Myocyte (in vitro differentiated cells): ENCODE measurements at places on chromosomes 1 and 21. TPM values are rescaled to one million over a fixed set of nuclear protein-coding genes. Genes with fewer than 3 reads are reported as not detected.
A peak's percentile ranks its signal among the peaks of the same experiment; 100 is the strongest.

DNA sequence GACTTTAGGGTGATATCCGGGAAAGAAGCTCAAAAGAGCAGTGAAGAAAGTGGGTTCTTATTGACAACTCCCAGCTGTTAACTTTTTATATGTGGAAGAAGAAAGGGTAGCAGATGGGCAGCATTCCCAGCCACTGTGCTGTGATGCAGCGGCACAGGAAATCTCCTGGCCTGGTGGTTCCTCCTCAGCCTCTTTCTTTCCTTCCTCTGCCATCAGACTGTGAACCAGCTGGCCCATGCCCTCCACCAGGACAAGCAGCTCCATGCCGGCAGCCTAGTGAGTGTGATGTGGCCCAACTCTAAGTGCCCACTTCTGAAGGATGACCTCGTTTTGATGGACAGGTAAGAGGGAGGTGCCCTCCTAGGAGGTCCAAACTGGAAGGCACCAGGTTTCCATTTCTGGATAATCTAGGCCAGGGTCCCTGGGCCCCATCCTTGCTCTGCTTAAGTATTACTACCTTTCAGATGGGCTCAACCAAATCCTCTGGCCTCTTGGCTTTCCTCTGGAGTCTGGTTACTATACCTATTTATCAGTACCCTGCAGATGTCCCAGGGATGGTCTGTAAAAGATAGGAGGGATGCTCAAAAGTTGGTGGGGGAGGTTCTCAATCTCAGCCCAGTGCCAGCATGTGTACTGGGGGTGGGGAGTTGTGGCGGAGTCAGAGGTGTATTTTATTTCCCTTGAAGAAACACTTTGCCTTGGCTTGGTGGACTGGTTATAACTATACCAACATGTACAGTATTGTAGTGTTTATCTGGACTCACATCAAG lies 17.0 kb downstream of the MFN2 start:
- no peak for DNase-seq

GRCh38 chr1:204274446-204274845 lies 60.7 kb upstream of the GOLT1A start:
- DNase-seq, result peak; percentile 45

GRCh38 chr21:42040411-42041180 lies 30.4 kb upstream of the ZBTB21 start:
- DNase-seq, result peak; percentile 92

AIRE gene
- total RNA-seq, result 9.7 and 21.4 TPM in 2 replicates

DNA sequence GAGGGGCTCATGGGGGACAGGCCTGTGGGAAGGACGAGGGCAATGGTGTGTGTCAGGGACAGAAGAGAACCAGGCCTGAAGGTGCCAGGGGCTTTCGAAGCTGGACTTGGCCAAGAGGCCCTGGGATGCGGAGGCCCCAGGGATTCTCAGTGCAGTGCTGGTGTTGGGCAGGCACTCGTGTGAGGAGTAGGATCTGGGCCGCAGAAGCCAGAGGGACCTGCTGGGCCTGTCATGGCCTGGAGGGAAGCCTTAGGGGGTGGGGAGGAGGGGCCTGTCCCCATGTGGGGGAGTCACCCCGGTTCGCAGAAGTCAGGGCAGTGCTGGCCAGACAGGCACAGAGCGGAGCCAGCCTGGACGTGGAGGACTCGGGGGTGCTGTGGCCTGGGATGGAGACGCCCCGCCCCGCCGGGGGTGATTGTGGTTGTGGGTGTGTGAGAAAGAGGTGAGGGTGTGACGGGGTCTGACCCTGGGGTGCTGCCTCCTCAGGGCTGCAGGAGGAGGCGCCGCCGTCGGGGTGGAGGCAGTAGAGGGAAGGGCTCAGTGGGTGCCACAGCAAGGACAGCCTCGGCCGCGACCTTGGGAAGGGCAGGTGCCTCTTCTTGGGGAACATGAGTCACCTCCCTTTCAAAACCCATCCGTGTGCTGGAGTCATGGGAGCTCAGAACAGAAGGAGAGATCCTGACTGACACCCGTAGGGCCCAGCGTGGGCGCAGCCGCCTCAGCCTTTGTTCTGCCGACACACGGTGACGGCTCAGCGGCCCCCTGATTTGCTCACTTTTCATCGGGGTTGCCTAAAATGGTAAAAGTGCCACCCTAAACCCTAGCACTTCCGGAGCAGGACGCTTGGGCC lies 33.9 kb downstream of the FAAP20 start:
- no peak for DNase-seq

- DNase-seq, result no peak
Measured at GRCh38 chr1:227314014-227314848, 4.1 kb downstream of the CDC42BPA start.

SUMO3 gene
- 78.6 and 79.5 TPM in 2 replicates for total RNA-seq

DNA sequence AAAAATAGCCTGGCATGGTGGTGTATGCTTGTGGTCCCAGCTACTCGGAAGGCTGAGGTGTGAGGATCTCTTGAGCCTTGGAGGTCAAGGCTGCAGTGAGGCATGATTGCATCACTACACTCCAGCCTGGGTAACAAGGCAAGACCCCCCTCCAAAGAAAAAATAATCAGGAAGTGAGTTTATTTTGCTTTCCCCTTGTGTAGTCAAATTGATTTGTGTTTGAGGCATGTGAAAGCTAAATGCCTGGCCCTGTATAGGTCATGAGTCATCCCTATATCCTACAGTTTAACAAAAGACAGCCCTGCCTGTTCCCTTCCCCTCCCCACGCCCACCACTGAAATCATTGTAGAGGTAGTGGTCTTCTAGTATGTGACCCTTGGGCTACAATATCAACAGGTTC lies 241.4 kb upstream of the JUN start:
- no peak for DNase-seq

- peak; percentile 38 for DNase-seq
Measured at GRCh38 chr1:37478451-37478881, 4.1 kb downstream of the ZC3H12A start.

GRCh38 chr21:36696390-36697059 lies 2.4 kb upstream of the SIM2 start:
- no peak for DNase-seq

- DNase-seq, result no peak
Measured at GRCh38 chr1:226577401-226578180, 29.0 kb downstream of the STUM start.

- no peak for DNase-seq
Measured at GRCh38 chr1:173520799-173521198, 43.7 kb downstream of the PRDX6 start.

TMEM269 gene
- total RNA-seq, result 0.03 and 0.05 TPM in 2 replicates

LCE2A gene
- not detected in 2 replicates for total RNA-seq

DNA sequence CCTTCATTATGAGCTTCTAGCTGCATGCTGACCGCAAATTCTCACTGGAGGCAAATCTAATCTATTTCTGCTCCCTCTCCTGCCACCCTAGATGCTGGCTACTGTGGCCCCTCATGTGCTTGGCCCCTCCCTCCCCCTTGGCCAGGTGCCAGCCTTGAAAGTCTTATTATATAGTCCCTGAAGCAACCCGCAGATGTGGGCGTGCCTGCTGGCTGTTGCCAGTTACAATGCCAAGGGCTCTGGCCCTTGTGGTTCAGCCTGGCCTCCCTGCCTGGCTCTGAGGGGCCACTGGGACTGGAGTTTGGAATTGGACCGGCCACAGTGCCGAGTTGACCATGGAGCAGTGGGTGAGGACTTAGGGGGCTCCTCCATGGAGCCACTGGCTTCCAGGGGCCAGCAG lies 78.9 kb upstream of the ACTRT2 start:
- no peak for DNase-seq

DNA sequence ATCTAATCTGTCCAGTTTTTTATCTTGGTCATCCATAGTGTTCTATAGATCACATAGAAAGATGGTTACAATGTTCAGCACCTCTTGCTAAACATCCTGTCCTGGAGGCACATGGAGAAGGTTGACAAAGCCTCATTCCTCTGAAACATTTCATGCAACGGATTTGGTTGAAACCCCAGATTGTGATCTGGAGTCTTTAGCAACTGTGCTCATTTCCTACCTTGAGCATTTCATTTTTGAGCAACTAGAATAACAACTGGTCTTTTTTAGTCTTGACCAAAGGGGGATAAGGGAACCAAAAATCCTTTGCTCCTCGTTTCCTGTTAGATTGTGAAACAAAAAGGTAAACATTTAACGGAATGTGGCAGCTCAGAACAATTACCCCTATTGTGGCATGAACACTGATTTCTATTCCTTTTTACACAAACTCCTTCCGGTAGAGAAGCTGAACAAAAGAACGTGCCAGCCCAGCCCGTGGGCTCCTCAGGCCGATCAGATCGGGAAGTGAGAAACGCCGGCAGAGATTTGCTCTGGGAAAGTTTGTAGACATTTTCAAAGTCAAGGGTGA lies 94.7 kb upstream of the ERRFI1 start:
- DNase-seq, result no peak

DNA sequence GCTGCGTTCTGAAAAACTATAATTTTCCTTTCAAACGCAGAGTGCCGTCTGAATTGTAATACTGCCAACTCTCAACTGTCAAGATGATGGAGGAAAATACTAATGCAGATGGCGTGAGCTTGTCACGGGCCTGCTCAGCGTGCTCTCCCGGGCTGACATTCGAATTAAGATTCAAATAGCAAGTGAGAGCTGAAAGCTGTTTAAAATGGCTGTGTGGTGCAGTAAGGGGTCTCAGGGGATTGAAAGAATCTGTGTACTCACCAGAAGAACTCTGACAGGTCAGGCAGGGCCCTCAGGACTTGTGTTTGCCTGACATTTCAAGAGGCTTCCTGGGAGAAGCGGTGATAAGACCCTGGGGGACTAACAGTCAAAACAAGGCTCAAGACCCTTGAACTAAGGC lies 33.1 kb downstream of the ZMYND12 start:
- no peak for DNase-seq

AGBL4 gene
- not detected in 2 replicates for total RNA-seq

GRCh38 chr1:113858418-113858817 lies 13.1 kb downstream of the PTPN22 start:
- no peak for DNase-seq

DNA sequence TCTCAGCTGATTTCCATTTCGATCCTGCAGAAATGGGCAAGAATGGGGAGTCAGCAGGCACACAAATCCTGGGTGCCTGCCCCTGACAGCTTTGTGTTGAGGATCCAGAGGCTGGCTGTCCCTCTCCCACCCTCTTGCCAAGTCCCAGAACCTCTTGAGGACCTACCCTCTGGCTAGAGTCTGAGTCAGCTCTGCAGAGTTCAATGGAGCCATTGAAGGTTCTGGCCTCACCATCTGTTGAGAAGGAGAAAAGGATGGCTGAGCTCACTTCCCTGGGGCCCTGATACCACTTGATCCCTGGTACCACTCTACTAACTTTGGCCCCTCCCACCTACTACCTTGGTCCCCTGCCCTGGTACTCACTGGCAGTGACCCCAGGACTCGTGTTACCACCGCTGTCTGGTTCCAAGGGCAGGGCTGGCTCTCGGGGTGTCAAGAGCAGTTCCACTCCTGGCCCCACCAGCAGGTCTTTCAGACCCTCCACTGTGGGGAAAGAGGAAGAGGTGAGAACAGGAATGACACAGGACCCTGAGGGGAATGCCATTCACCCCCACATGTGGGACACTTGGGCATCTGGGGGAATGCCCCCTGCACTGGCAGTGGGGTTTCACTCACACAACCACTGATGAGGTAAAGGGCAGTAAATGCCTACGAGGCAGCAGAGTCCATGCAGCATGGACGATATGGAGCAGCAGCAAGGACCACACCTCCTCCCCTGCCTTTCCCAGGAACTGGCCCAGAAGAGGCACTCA lies 10.5 kb downstream of the RXFP4 start:
- no peak for DNase-seq

HSPB7 gene
- total RNA-seq, result 38.7 and 94.0 TPM in 2 replicates

GPR25 gene
- total RNA-seq, result not detected in 2 replicates

FOXD3 gene
- total RNA-seq, result 0.05 TPM in 1 of 2 replicates, not detected in the other

FCER1G gene
- total RNA-seq, result not detected in 2 replicates

DNA sequence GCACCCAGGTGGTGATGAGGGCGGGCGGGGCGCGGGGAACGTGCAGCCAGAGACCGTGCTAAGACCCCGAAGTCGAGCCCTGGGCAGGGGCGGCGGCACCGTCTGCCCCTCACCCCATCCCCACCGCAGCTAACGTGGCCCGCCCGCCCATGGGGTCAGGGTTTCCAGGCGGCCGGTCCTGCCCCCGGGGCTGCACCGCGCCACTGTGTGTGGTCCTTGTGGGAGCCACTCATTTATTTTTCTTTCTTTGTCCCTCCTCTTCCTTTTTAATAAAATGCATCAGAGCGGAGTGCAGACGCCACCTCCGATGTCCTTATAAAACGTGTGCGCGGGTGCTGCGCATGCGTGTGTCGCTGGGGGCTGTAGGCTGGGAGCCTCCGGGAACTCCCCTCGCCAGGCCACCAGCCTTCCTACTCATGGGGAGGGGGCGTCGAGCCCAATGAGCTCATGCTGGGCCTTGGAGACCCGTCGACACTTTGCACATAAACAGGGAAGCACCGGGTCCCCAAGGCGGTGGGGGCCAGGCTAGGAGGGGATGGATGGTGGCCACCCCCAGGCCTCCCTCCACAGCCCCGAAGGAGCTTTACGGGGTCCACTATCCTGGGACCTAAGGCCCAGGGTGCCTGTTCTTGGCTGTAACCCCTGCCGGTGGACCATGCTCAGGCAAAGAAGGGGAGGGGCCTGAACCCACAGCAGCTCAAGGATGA lies 59.9 kb downstream of the WNT9A start:
- DNase-seq, result no peak

DMRTA2 gene
- 0.21 and 0.43 TPM in 2 replicates for total RNA-seq

RGS1 gene
- total RNA-seq, result 0.43 TPM in 1 of 2 replicates, not detected in the other

GRCh38 chr21:29406385-29406784 lies 107.7 kb downstream of the BACH1 start:
- DNase-seq, result no peak

- no peak for DNase-seq
Measured at GRCh38 chr21:42566524-42567213, 53.0 kb downstream of the SLC37A1 start.

DNA sequence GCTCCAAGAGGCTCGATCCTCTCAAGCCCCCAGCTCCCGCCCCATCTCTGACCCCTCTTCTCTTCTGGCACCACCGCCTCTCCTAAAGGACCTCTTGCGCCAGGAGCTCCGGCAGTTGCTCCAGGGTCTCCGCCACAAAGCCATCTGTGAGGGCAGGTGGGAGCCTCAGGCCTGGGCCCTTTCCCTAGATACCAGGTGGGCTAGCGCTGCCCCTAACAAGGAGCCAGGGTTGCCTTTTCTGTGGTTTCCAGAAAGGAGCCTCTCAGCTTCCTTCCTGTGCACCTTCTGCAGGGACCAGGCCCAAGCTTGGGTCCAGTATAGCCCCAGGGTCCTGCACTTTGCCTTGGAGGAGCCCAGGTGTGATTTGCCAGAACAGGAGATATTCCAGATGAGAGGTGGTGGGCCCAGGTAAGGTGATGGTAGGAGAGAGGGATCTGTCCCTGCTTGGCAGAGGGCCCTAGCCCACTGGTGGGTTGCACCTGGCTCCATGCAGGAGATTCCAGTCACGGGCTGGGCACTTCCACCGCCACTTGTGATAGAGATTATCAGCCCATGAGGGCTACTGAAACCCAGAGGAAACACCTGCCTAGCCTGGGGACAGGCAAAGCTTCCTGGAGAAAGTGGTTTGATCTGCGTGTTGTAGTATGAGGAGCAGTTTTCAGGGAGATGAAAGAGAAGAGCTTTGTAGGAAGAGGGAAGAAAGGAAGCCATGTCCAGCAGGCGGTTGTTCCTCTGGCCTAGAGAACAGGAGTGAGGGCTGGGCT lies 1.0 kb downstream of the CCDC24 start:
- DNase-seq, result no peak

DNA sequence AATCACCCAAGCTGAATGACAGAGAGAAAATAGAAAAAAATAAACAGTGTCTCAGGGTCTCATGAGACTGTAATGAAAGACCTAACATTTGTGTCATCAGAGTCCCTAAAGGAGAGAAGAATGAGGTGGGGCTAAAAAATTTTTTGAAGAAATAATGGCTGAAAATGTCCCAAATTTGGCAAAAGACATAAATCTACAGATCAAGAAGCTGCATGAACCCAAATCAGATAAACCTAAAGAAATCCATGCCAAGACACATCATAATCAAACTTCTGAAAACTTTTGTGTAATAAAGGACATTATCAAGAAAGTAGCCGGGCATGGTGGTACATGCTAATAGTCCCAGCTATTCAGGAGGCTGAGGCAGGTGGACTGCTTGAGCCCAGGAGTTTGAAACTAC lies 29.2 kb downstream of the LEMD1 start:
- no peak for DNase-seq
